ENCODE measurements at places on chromosomes 16 and 17.
A peak's percentile ranks its signal among the peaks of the same experiment; 100 is the strongest.

- DNase-seq = no peak
These were observed 73.0 kb downstream of the KLHDC4 start for GRCh38 chr16:87692756-87693155.

GRCh38 chr16:72474501-72475123 lies 302.7 kb upstream of the PMFBP1 start:
- DNase-seq = no peak

DNA sequence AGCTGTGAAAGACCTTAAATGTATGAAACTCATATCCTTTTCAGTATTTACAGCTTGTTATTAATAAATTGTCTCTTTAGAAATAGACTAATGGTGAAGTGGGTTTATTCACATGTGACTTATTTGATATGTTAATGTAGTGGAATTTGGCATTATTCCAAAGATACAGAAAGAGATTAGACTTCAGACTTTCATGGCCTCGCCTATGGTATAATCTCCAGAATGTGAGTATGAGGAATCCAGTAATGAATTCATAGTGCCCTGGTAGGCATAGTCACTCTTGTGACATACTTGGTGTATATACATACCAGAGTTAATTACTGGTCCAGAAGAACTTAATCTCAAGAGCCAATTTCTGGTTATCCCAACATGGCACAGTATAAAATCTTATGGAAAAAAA lies 72.7 kb downstream of the OMG start:
- DNase-seq = no peak

DNA sequence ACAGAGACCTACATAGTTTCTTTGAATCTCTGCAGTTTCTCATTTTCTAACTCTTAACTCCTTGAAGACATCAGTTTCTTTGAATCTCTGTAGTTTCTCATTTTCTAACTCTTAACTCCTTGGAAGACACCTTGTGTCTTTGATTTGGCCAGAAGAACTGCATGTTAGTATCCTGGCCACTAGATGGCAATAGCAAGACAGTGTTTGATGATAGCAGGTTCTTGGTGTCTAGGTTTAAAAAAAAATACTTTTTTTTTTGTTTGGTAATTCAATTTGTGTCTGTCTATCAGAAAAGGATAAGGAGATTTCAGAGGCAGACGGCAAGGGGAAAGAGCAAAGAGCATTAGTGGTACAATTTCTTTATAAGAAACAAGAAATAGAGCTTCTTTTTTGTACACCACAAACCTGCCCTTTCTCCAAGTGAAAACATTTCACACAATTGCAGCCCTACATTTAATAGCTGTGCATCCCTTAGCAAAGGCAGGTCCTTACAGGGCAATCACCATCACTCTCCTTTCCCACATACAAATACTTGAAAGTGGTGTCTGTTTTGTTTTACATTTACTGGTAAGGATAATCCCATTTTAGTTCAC lies 1324.9 kb upstream of the CDH8 start:
- DNase-seq = peak; percentile 24

DNA sequence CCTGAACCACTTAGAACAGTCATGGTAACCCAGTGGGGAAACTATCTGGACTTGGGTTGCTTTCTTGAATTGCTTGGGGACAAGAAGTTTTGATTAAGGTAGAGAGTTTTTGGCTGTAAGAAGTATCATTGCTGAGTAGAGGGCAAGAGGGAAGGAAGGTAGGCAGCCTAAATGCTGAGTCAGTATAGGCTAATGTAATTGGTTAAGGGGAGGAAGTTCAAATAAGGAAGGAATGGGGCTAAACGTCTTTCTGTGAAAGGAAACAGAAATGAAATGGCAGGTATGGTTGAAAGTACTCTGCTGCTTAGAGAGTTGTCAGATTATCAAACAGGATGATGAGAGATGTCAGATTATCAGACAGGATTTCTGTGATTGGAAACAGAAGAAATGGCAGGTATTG lies 20.3 kb downstream of the KPNB1 start:
- DNase-seq = no peak
